OCI-LY7 (cell line): ENCODE measurements at places on chromosomes 12 and 14.

DNA sequence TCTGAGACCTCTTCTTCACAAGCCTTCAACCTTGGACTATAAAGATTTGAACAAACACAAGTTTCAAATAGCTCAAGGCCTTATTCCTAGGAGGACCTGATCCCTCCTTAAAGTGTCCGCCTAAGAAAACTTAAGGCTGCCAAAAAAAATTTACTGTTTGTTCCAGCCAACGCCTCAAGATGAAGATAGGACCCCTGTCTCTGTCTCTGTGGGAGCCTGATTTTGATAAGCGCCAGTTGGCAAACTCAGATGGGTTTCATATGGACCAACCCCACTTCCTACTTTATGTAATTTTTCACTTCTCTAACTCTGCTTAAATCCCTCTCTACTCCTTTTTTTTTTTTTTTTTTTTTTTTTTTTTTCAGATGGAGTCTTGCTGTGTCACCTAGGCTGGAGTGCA is 11.0 kb downstream of the FKBP3 start:
- no peak for DNase-seq

GRCh38 chr12:14810953-14811483 is 3.0 kb downstream of the SMCO3 start:
- DNase-seq, result peak; percentile 19

GRCh38 chr12:107844312-107844921 is 69.9 kb downstream of the ASCL4 start:
- no peak for DNase-seq

DNA sequence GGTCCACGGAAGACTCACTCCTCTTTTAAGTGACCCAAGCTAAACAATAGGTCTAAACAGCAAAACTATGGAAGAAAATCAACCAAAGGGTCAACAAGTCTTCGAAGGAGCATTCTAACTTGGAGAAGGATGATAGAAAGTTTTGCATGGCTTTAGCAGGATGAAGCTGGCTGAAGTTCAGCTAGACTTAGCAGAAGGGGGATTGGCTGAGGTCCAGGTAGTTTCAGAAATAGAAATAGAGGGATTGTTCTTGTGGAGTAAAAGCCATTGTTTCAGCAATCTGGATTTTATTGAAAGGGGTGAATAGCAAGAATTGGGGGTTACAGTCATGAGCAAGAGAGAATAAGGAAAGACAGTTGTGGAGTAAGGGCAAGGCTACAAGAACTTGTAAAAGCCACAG is 84.7 kb upstream of the TSPAN8 start:
- DNase-seq, result no peak

- DNase-seq, result no peak
Measured at GRCh38 chr12:124928912-124929530, 14.6 kb upstream of the UBC start.

GRCh38 chr14:45222485-45223262 is 30.3 kb downstream of the MIS18BP1 start:
- no peak for DNase-seq

GRCh38 chr12:18151036-18151435 is 61.0 kb upstream of the RERGL start:
- DNase-seq, result no peak

DNA sequence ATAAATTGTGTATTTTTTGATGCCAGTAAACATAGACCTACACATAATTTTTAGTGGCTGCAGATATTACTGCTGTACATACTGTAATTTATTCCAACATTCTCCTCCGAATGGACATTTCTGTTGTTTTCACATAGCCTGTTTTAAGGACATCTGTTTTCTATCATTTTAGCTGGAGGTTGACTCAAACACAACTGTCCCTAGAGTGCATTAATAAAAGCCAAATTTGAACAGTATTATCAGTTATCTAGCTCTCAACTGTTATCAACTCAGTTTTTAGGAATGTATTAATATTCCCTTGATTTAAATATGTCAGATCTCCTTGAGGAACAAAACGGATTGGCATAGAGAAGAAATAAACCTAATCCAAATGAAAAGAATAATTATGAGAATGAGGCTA is 17.2 kb upstream of the PIWIL1 start:
- DNase-seq, result no peak

DNA sequence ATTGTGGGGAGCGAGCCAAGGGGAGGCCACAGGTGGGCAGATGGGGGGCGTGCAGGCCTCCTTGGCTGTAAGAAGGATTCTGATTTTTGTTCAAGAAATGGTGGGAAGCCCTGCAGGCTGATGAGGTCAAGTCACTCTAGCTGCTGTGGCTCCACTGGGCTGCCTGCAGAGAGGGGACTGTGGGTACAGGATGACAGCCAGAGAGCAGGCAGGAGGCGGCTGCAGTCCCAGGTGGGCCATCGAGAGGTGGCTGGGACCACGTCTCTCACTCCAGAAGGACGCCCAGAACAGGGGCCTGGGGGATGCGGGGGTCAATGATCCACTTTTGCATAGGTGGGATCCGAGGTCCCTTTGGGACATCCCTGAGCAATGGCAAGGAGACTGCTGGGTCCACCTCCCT is 9.1 kb downstream of the NCOR2 start:
- no peak for DNase-seq

DNA sequence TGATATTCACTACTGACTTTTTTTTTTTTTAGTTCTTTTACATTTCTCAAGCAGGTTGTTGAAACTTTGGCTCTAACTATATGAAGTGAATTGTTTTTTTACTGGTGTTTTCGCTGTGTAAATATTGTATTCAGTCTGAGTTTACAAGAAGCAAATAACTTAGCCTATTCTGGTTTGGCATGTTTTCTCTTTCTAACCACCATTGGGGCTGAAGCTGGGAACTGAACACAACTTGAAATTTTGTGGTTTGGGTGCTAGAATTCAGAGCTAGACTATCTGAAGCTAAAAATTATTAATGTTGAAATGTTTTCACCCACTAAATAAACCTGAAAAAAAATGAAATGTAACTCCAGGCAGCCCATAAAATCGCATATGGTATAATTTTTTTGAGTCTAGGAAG is 37.2 kb downstream of the RAD51B start:
- DNase-seq, result no peak

DNA sequence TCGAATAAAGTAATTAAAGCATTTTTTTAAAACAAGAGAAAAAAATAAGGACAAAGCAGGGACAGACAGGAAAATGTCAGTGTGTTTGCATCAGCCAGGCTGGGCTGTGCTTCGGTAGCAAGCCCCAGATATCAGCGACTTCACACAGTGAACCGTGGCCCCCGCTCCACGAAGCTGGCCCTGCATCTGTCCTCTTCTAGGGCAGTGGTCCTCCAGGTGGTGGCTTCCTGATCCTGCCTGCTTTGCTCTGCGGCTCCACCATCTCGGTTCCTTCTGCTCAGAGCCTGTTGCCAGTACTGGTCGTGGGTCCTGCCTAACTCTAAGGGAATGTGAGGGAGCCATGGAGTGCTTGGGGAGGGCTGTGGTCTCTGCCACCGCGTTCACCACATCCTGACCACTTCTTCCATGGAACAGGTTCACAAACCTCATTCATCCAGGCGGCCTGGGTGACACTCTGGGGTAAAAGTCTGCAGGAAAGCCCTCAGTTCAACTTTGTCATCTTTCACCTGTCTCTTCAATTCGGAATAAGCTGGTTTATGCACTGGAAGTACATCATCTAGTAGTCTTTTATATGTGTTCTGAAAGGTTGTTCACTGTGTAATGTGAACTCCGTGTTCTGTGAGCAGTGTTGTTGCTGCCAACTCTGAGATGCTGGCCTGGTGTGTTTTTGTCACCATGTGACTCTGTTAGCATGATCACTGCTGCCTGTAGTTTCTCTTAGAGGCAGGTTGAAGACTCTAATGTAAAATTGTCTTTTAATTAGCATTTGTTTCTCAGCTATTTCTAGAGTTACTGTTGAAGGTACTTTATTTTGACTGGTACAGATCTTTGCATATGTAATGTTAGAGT is 47.9 kb downstream of the ANKRD9 start:
- no peak for DNase-seq

DNA sequence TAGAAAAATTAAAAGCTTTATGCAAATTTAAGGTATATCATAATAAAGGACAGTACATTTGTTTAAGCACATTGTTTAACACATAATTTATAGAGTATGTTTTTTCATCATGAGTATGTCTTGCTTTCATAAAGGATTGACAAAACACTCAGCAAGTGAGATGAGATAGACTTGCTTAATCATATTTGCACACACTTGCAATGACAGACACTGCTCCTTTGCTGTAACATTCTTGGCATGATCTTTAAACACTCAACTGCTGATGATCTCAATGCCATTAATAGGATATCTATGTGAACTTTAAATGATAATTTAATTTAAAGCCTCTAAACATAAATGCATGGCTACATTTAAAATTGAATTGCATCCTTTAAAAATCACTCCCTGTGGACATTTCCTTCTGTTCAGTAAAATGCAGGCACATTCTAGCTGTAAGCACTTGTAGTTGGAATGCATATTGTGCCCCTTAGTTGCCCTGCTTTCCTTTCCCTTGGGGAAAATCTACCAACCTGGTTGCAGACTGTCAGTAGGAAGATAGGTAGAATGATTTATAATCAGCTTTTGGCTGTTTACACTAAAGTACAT is 979.0 kb downstream of the TMTC2 start:
- DNase-seq, result no peak

GRCh38 chr14:105447651-105448640 is 26.7 kb upstream of the CRIP2 start:
- no peak for DNase-seq

DNA sequence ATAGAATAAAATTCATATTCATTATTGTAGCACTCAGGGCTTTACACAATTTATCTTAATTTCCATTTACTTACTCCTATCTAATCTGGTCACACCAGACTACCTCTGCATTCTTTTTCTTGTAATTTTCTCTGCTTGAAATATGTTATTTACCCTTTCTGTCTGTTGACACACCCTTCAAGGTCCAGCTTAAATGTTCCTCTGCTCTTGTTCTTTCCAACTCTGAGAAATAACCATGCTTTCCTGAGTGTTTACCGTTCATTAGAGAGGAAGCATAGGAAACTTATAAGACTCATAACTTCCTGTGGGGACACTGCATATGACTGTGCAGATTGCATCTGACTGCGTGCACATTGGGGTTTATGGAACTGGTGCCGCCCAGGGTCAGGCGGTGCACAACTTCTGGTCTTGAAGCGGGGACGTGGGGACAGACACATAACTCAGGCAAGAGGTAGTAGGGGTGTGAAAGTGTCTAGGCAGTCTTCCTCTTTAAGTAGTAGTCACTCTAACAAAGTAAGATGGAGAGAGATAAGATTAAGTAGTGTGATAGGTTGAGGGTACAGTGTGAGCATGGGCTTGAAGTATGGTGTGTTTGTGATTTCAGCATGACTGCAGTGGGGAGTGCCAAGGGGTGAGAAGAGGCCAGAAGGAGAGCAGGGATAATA is 42.6 kb upstream of the FOXJ2 start:
- no peak for DNase-seq

DNA sequence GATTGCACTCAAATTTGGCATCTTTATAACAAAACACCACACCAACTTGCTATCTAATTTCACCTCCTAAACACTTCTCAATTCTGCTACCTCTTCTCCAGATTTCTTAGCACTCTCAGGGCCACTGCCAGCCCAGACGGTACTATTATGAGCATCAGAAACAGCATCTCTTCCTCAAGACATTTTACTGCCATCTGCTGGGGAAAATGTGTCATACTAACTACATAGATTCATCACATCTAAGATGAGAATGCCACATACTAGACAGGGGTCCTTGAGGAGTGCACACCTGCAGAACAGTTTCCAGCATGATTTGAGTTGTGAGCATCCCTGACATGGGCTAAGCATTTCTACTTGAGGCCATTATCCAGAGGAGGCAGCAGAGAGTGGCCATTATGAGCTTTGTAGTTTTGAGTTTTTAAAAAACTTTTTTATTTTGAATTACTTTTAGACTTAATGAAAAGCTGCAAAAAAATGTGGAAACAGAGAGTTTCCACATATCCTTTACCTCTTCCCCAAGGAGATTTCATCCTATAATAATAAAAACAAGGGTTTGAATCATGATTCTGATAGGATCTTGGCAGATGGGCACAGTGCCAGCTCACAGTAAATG is 15.1 kb upstream of the GRIP1 start:
- DNase-seq, result peak; percentile 94
